Stimulated activated CD8-positive, alpha-beta memory T cell treated with anti-CD3 and anti-CD28 coated beads, Interleukin-7, amount 100 ng/mL, for 48 hours (primary cell): ENCODE measurements at places on chromosomes 16 and 17.

- DNase-seq, result no peak
These were observed 129.7 kb upstream of the C17orf78 start for GRCh38 chr17:37246085-37246484.

- DNase-seq, result no peak
These were observed 12.7 kb upstream of the HASPIN start for GRCh38 chr17:3710951-3711383.

DNA sequence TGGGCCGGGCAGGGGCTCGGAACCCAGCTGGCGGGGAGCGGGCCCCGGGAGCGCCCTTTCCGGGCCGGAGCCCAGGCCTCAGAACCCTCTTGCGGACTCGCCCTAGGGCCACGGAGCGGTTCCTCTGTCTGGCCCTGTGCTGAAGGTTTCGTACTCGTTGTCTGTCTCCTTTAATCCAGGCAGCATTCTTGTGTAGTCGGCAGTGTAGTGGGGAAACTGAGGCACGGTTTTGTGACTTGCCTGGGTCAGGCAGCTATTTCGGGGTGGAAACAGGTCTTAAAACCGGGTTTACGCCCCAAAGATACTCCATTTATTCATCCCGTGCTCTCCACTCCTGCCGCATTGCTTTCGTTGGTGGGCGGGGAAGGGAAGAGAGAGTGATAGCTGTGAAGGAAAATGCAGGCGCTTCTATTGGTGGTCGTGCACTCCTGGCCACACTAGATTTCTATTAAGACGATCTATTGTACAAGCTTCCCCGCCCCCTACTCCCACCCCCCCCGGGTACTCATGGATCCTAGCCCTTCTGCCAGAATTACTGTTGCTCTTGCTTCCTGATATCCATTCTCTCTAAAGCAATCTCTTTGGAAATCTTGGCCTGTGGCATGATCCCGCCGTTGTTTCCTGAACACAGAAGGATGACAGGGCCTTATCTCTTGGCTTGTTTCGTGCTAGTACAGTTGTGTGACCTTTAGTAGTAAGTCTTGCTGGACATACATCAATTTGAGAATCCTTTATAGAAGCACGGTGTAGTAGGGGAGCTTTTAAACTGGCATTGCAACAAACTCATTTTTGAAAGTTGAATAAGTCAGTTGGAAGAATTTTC, 751 bp downstream of the DCAF7 start:
- DNase-seq, result peak; percentile 20

DNA sequence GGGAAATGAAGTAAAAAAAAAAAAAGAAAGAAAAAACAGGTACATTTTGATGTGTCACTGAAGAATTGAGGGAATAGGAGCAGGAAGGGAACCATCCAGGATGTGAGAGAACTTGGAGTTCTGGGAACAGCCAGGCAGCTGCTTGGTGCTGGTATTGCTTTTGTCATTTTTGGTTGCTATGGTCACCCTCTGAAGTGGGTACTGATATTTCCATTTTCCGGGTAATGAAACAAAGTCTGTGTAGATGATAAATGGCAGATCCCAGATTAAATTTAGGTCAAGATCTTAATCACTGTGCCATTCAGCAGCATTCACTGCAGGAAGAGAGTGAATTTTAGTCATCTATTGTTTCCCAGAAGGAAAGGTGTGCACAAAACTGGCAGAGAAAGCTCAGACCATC, 93.6 kb downstream of the ABCA8 start:
- DNase-seq, result no peak

DNA sequence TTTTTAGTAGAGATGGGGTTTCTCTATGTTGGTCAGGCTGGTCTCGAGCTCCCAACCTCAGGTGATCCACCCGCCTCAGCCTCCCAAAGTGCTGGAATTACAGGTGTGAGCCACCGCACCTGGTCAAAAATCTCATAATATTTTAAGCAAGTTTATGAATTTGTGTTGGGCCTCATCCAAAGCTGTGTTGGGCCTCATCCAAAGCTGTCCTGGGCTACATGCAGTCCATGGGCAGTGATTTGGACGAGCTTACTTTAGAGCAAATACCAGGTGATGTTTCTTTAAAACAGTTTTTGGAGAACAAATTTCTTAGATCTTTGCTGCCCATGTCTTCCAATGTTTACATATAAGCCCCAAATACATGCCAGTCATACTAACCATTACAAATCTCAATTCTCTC, 84.4 kb upstream of the C17orf78 start:
- DNase-seq, result no peak

GRCh38 chr16:50637716-50638602, 43.2 kb downstream of the SNX20 start:
- no peak for DNase-seq

- DNase-seq, result no peak
These were observed 410.7 kb downstream of the TMEM114 start for GRCh38 chr16:8179615-8180014.

DNA sequence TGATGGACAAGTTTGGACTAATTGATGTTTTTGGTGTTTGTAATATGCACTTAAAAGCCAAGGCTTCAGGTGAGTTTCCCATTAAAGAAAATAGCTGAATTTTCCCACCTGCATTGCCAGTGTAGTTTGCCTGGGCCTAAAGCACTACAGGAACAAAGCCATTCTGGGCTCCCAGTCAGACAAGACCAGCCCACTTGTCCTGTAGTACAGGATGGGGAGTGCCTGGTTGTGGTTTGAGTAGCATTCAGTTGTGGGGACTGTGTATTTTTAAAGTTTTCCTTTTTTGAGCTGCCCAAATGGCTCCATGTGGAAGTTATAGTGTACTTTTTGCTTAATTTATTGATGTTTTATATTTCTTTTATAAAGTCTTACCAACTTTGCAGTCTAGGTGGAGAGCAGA, 91.7 kb downstream of the TANGO6 start:
- DNase-seq, result no peak

- no peak for DNase-seq
These were observed 23.5 kb downstream of the TNRC6A start for GRCh38 chr16:24753000-24753399.

GRCh38 chr16:68399456-68399855, 48.9 kb downstream of the SMPD3 start:
- no peak for DNase-seq

- DNase-seq, result no peak
These were observed 440 bp downstream of the NPRL3 start for GRCh38 chr16:138049-138417.

GRCh38 chr17:33520426-33521330, 227.6 kb upstream of the ASIC2 start:
- peak; percentile 2 for DNase-seq

- DNase-seq, result no peak
These were observed 69.3 kb downstream of the PLCG2 start for GRCh38 chr16:81848306-81848853.

DNA sequence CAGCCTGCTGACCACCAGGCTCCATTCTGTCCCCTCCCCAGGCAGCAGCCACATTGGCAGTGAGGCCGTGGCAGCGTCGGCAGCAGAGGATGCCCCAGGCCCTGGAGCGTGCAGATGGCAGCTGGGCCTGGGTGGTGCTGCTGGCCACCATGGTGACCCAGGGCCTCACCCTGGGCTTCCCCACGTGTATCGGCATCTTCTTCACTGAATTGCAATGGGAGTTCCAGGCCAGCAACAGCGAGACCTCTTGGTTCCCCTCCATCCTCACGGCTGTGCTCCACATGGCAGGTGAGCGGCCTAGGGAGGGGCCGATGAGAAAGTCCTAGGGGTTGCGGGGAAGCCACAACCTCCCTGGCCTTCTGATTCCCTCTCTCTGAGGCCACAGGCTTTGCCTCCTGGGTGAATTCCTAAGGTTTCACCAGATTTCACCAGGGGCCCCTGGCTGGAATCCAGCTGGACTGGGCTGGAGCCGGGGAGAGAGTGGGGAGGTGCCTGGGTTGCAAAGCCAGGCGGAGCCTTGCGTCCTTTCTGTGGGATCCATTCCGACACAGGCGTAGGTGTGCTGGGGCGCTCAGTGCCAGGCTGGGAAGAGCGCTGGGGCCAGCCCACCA, 5.9 kb downstream of the SLC16A5 start:
- DNase-seq, result no peak

DNA sequence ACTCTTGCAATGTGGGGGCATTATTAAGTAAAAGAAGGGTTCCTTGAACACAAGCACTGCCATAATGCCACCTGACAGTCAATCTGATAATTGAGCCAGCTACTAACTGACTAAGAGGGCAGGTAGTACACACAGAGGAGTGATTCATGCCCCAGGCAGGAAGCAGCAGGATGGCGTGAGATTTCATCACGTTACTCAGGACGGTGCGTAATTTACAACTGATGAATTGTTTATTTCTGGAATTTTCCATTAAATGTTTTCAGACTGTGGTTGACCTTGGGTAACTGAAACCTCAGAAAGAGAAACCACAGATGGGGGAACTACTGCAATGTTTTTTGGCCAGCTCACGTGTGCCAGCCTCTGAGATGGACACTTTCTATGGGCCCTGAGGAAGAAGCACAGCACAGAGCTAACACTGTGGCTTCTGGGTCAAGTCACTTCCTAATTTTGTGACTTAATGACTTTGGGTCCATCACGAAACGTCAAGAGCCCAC, 46.7 kb downstream of the C17orf67 start:
- peak; percentile 29 for DNase-seq

DNA sequence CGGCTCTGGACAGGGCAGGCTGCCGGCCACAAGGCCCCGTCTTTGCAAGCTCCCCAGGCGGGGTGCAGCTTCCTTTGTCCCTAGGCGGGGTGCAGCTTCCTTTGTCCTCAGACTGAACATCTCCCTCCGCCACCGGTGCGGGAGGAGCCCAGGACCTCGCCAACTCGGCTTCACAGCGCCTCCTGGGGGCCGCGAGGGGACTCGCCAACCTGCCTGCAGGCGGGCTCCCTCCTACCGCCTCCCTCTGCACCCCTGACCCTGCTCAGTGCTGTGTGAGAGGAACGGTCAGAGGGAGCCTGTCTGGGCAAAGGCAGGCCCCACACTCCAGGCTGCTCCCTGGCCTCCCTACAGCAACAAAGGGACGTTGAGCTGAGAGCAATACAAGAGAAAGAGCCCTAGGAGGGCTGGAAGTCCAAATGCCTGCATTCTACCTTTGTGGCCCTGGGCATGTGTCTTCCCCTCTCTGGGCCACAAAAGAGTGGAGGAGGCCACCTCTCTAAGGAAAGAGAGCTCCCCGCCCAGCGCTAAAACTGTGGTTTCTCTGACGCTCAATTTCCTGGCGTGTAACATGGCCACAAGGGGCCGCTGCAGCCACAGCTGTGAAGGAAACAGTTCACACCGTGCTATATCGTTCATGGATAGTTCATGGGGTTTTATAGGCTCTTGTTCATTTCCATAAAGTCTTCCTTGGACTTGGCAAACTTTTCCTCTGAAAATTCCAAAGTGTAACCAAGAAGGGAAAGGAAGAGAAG, 20.9 kb upstream of the KRT19 start:
- DNase-seq, result peak; percentile 73

- no peak for DNase-seq
These were observed 1.0 kb downstream of the CSNK2A2 start for GRCh38 chr16:58196898-58197313.

GRCh38 chr17:62775876-62776275, 32.2 kb downstream of the MARCHF10 start:
- DNase-seq, result no peak

GRCh38 chr16:67560827-67561342, 1.4 kb upstream of the CTCF start:
- no peak for DNase-seq

- DNase-seq, result no peak
These were observed 10.3 kb downstream of the KCTD13 start for GRCh38 chr16:29915590-29916247.

DNA sequence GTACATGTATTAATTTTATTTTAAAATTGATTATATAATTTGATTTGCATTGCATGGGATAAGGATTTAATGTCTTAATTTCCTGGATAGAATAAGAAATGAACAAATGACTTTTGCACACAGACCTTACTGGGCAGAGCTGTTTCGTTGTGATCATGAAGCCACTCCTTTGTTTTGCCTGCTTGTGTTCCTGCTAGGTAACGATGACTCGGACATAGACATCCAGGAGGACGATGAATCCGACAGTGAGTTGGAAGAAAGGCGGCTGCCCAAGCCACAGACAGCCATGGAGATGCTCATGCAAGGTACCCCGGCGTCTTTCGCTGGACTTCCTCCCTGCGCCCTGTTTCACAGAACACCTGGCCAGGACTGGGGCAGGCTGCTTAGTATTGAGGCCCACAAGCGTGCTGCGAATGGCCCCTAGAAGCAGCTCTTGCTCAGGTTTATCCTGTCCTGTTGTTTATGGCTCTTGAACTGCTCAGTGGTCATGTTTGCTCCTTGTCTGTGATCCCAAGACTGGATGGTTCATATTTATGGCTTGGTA, 29.6 kb downstream of the CLUAP1 start:
- no peak for DNase-seq

DNA sequence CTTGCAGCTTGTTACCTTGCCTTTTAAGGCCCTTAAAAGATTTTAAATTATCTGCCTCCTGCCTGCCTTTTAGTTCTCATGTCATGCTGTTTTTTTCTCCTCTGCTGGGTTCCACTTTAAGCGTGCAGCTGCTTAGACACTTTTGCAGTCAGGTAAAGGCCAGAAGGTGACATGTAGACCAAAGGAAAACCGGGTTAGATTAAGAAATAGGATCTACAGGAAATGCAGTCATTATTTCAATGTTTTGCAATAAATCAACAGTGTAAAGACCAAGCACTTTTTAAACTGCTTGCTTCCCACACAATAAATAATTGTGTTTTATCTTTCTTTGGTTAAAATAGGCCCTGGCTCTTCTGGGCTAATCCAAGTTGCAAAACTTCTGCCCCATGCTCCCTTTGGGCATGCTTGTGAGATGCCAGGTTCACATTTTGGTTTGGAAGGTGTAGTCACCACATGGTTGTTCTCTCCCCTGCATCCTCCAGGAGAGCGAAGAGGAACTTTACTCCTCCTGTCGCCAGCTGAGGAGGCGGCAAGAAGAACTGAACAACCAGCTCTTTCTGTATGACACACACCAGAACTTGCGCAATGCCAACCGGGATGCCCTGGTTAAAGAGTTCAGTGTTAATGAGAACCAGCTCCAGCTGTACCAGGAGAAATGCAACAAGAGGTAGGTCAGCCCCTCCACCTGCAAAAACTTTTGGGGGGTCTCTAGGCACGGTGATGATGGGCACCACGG, 54.9 kb downstream of the SDR42E1 start:
- no peak for DNase-seq

GRCh38 chr16:66044556-66044955, 321.9 kb upstream of the CDH5 start:
- DNase-seq, result no peak

DNA sequence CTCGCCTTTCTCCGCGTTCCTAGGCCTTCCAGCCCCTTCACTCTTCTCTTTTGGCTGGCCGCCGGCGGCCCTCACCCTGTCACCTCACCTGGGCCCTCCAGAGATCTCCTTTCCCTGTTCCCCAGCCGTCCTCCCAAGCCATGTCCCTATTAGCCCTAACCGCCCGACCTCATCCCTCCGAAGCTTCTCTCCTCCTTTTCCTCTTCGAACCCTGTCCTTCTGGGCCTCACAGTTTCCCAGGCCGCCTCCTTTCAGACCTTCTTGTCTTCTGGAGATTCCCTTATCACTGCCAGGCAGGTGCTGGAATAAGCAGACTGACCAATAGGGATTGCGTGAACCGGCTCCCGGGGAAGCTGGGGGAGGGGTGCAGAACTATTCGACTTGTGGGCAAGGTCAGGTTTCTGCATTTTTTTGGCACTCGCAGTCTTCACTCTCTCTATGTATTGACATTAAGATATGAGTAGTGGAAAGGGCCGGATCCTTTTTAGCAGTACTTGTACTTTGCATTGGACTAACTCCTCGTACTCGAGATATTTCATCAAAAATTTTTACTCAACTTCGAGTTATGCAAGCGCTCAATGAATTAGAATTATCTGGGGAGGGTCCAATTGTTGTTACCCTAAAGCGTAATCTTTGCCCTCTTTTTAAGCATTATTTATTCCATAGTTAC, 690 bp downstream of the RHOT1 start:
- no peak for DNase-seq

GRCh38 chr16:75818491-75818890, 92.2 kb upstream of the CPHXL start:
- DNase-seq, result no peak
